Articular chondrocyte of knee joint (primary cell): ENCODE measurements at places on chromosomes 2 and 18. TPM values are rescaled to one million over a fixed set of nuclear protein-coding genes. Genes with fewer than 3 reads are reported as not detected.

Gene APLF
- total RNA-seq: 11.4 and 13.7 TPM in 2 replicates

Gene MROH2A
- not detected in 2 replicates for total RNA-seq

Gene EPB41L3
- total RNA-seq: 39.6 and 41.9 TPM in 2 replicates

Gene LOXL3
- total RNA-seq: 162 and 188 TPM in 2 replicates

Gene SCN9A
- under 0.01 TPM in 1 of 2 replicates, not detected in the other for total RNA-seq

Gene IL1RN
- total RNA-seq: not detected in 2 replicates

Gene C1GALT1C1L
- total RNA-seq: 0.76 and 1.8 TPM in 2 replicates

Gene CROCC2
- total RNA-seq: under 0.01 TPM in 2 replicates

Gene POLE4
- total RNA-seq: 16.1 and 17.3 TPM in 2 replicates

Gene FBXO41
- total RNA-seq: 1.3 and 1.4 TPM in 2 replicates

Gene SAG
- not detected in 2 replicates for total RNA-seq

Gene POTEC
- total RNA-seq: not detected in 2 replicates

Gene ANKRD36C
- total RNA-seq: 62.6 and 73.4 TPM in 2 replicates

Gene PLEKHH2
- 27.0 and 33.1 TPM in 2 replicates for total RNA-seq

Gene ITPRIPL1
- 2.6 and 4.6 TPM in 2 replicates for total RNA-seq

Gene EIF2AK3
- 24.1 and 25.6 TPM in 2 replicates for total RNA-seq

Gene ARHGAP28
- 36.4 and 38.2 TPM in 2 replicates for total RNA-seq

Gene TP53I3
- 20.9 and 23.8 TPM in 2 replicates for total RNA-seq

Gene COX5B
- total RNA-seq: 195 and 227 TPM in 2 replicates

Gene C2orf78
- total RNA-seq: not detected in 2 replicates

Gene MOGAT1
- not detected in 2 replicates for total RNA-seq

Gene DNAJC5G
- not detected in 2 replicates for total RNA-seq

Gene RGPD4
- total RNA-seq: under 0.01 TPM in 1 of 2 replicates, not detected in the other

Gene CKAP2L
- 7.1 and 13.5 TPM in 2 replicates for total RNA-seq

Gene EDAR
- not detected in 2 replicates for total RNA-seq

Gene PTPRM
- total RNA-seq: 72.9 and 81.8 TPM in 2 replicates

Gene C2orf66
- 0.13 and 0.32 TPM in 2 replicates for total RNA-seq

Gene ANKRD36B
- total RNA-seq: 66.3 and 83.6 TPM in 2 replicates

Gene GPR35
- 0.54 and 0.65 TPM in 2 replicates for total RNA-seq

Gene MERTK
- 0.65 and 1.3 TPM in 2 replicates for total RNA-seq

Gene TUBA4B
- not detected in 2 replicates for total RNA-seq

Gene COLEC12
- total RNA-seq: 28.0 and 38.5 TPM in 2 replicates

Gene FHOD3
- total RNA-seq: 38.3 and 49.9 TPM in 2 replicates

Gene RAB6C
- total RNA-seq: not detected in 2 replicates

Gene CCDC148
- 0.91 and 1.5 TPM in 2 replicates for total RNA-seq

Gene MTHFD2
- 117 and 136 TPM in 2 replicates for total RNA-seq

Gene CELF4
- not detected in 2 replicates for total RNA-seq

Gene MREG
- total RNA-seq: 4.8 and 6.0 TPM in 2 replicates

Gene ALPP
- total RNA-seq: not detected in 2 replicates

Gene ZSWIM2
- total RNA-seq: under 0.01 TPM in 1 of 2 replicates, not detected in the other

Gene EPHA4
- 24.6 and 36.0 TPM in 2 replicates for total RNA-seq

Gene SESTD1
- 41.1 and 42.5 TPM in 2 replicates for total RNA-seq

Gene HOXD9
- 2.9 and 4.3 TPM in 2 replicates for total RNA-seq

Gene APCDD1
- 7.4 and 13.6 TPM in 2 replicates for total RNA-seq

Gene UGT1A6
- total RNA-seq: not detected in 2 replicates

Gene PDE1A
- total RNA-seq: 89.0 and 156 TPM in 2 replicates

Gene KLHL30
- 0.22 and 0.39 TPM in 2 replicates for total RNA-seq

Gene CD8B2
- 0.13 and 0.43 TPM in 2 replicates for total RNA-seq

Gene ANKRD23
- total RNA-seq: 1.6 and 3.0 TPM in 2 replicates

Gene ALPI
- total RNA-seq: not detected in 2 replicates

Gene REG3G
- not detected in 2 replicates for total RNA-seq

Gene REV1
- 37.6 and 40.5 TPM in 2 replicates for total RNA-seq

Gene ERICH2
- total RNA-seq: 0.39 and 0.43 TPM in 2 replicates

Gene MAP3K19
- not detected in 2 replicates for total RNA-seq

Gene LIMS2
- 7.4 and 8.9 TPM in 2 replicates for total RNA-seq

Gene IL18R1
- total RNA-seq: 4.2 and 4.4 TPM in 2 replicates
